ENCODE measurements at places on chromosomes 3 and 15. TPM values are rescaled to one million over a fixed set of nuclear protein-coding genes. Genes with fewer than 3 reads are reported as not detected.

DNA sequence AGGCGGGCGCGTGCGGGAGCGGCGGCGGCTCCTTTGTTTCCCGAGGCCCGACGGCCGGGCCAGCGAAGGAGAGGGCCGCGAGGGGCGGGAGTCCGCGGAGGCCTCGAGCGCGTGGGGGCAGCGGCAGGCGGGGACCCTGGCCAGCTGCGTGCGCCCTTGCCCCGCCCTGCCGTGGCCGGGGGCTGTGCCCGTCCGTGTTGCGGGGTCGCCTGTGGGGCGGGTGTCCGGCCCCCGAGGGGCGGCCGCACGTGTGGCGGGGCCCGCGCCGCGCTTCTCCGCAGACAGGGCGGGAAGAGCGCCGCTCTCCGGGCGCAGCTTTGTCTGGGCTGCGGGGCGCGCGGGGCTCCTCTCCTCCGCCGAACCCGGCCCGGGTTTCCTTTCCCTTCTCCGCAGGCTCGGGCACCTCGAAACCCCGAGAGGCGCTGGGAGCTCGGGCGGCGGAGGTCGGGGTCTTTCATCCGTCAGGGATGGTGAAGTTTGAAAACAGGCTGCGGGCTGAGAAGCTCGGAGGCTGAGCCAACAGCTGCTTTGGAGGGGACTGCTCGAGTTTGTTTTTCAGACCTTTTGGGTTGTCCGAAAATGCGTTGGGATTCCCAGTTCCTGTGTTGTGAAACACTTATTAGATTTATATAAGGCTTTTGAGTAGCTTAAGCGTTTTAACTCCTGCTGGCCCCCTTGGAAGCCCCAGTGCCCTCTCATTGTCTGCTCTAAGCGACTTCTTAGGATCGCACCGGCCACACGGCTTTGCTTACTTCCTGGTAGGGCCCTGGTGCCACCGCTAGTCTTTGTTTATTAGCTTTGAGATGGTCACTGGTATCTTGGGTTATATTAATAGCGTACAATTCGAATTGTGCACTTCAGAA lies 817 bp downstream of the USP3 start:
- peak overlapping the region; percentile 88 for H3K4me3 ChIP-seq
- H3K27ac ChIP-seq = peak overlapping the region; percentile 94
- H3K4me1 ChIP-seq = peaks cover 29% of the 10 kb centered on the region
- no peaks in the 10 kb centered on the region for H3K27me3 ChIP-seq

DNA sequence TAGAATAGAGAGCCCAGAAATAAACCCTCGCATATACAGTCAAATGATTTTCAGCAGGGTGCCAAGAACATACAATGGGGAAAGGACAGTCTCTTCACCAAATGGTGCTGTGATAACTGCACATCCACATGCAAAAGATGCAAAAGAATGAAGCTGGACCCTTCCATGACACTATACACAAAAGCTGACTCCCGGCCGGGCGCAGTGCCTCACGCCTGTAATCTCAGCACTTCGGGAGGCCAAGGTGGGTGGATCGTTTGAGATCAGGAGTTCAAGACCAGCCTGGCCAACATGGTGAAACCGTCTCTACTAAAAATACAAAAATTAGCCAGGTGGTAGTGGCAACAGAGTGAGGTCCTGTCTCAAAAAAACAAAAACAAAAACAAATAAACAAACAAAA lies 43.2 kb upstream of the IQSEC1 start:
- H3K27ac ChIP-seq = no peak overlapping the region
- no peaks in the 10 kb centered on the region for H3K27me3 ChIP-seq
- H3K4me1 ChIP-seq = peaks cover 25% of the 10 kb centered on the region
- no peak overlapping the region for H3K4me3 ChIP-seq
- no peaks in the 10 kb centered on the region for H3K36me3 ChIP-seq

- no peaks in the 10 kb centered on the region for H3K4me1 ChIP-seq
- no peak for DNase-seq
- no peaks in the 10 kb centered on the region for H3K36me3 ChIP-seq
- H3K27ac ChIP-seq = no peak overlapping the region
- H3K4me3 ChIP-seq = no peak overlapping the region
Observed at GRCh38 chr3:111227216-111227615, 155.6 kb downstream of the NECTIN3 start.

GRCh38 chr15:69976366-69976994 lies 121.2 kb downstream of the TLE3 start:
- H3K4me3 ChIP-seq = no peak overlapping the region
- DNase-seq = peak; percentile 72

DNA sequence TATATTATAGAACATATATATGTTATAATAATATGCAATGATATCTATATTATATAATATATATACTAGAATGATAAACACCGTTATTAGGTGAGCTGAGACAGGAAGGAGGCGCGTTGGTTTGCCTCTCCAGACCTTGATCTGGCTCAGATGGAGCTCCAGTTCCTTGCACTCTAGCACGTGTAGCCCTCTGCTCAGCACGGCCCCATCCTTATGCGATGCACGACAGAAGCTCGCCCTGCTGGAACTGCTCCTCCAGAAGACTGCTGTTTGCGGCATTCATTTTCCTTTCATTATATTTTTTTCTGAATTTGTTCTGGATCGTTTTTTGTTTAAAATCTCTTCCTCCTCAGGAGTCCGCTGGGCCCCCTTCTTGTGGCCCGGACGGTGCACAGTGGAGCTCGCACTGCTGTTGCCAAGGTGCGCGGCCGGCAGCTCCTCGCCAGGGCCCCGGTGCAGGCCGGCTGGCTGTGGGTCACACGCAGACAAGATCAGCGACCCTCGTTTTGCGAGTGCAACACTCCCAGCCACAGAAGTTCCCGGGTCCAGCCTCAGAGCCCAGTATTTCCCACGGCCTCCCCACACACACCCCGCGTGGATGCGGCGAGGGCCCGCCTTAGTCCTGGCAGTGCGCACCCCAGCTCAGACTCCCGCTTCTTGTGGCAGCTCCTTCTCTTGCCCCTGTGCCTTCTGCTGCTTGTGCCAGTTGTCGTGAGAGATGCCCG lies 112.2 kb downstream of the CHL1 start:
- no peak for DNase-seq
- H3K27ac ChIP-seq = no peak overlapping the region
- H3K27me3 ChIP-seq = no peaks in the 10 kb centered on the region
- peaks cover 6% of the 10 kb centered on the region for H3K4me1 ChIP-seq
- peaks cover 5% of the 10 kb centered on the region for H3K36me3 ChIP-seq
- H3K4me3 ChIP-seq = peak overlapping the region; percentile 17

DNA sequence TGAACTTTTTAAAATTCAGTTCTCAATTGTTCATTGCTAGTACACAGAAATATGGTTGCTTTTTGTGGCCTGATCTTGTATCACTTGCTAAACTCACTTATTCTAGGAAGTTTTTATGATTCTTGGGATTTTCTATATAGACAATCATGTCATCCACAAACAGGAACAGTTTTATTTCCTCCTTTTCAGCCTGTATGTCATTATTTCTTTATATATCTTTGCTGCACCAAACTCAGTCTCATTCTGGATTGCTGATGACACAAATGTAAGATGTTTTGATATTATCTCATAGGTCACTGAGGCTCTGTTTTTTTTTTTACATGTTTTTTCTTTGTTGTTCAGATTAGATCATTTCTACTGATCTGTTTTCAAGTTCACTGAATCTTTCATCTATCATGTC lies 71.7 kb downstream of the TTBK2 start:
- no peak overlapping the region for H3K27ac ChIP-seq
- no peaks in the 10 kb centered on the region for H3K4me1 ChIP-seq
- no peaks in the 10 kb centered on the region for H3K27me3 ChIP-seq
- peaks cover 2% of the 10 kb centered on the region for H3K36me3 ChIP-seq
- no peak overlapping the region for H3K4me3 ChIP-seq

- H3K4me1 ChIP-seq = peaks cover 18% of the 10 kb centered on the region
- peak overlapping the region; percentile 71 for H3K27ac ChIP-seq
- H3K36me3 ChIP-seq = peaks cover 2% of the 10 kb centered on the region
- no peak overlapping the region for H3K4me3 ChIP-seq
Observed at GRCh38 chr15:64507293-64507802, 47.0 kb downstream of the ZNF609 start.

DNA sequence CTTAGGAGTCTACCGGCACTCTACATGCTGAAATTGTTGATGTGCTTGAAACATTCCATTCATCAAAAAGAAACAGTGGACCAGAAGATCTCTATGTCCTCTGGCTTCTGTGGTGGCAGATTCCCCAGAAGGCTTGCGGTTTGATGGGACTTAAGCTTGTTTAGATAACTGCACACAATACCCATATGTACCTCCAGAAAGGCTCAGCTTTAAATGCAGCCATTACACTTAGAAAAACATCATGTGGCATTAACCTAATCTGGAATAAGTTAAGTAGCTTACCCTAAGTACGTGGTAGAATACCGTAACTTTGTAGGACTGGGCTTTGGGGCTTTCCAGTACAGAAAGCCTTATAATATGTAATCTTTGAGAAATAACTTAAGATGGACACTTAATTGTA lies 187.3 kb downstream of the RBMS3 start:
- no peak for DNase-seq
- H3K36me3 ChIP-seq = no peaks in the 10 kb centered on the region
- H3K27me3 ChIP-seq = no peaks in the 10 kb centered on the region
- H3K27ac ChIP-seq = no peak overlapping the region
- no peak overlapping the region for H3K4me3 ChIP-seq
- peaks cover 2% of the 10 kb centered on the region for H3K4me1 ChIP-seq

DNA sequence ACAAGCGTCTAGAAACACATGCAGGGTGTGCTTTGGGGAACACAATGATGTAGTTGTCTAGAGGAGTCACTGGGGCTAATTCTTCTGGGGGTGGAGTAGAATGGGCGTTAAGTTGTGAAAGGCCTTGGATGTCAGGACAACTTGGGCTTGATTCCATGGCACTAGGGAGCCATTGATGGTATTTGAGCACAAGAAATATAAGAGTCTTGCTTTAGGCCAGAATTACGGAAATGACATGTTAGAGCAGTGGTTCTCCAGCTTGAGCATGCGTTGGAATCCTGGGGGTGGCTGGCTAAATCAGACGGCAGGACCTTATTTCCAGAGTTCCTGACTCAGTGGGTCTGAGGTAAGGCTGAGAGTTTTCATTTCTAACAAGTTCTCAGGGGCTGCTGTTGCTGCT lies 29.2 kb upstream of the SMAD6 start:
- no peak overlapping the region for H3K27ac ChIP-seq
- H3K4me3 ChIP-seq = no peak overlapping the region
- no peaks in the 10 kb centered on the region for H3K4me1 ChIP-seq
- DNase-seq = no peak
- H3K27me3 ChIP-seq = no peaks in the 10 kb centered on the region

- H3K4me1 ChIP-seq = peaks cover 16% of the 10 kb centered on the region
- no peak overlapping the region for H3K27ac ChIP-seq
- H3K4me3 ChIP-seq = no peak overlapping the region
- H3K36me3 ChIP-seq = no peaks in the 10 kb centered on the region
- H3K27me3 ChIP-seq = peaks cover 18% of the 10 kb centered on the region
Observed at GRCh38 chr3:126541628-126542339, 16.9 kb downstream of the C3orf22 start.

- DNase-seq = no peak
- H3K36me3 ChIP-seq = peaks cover 8% of the 10 kb centered on the region
- peak overlapping the region; percentile 72 for H3K27ac ChIP-seq
- H3K27me3 ChIP-seq = no peaks in the 10 kb centered on the region
- H3K4me1 ChIP-seq = peaks cover 31% of the 10 kb centered on the region
- no peak overlapping the region for H3K4me3 ChIP-seq
Observed at GRCh38 chr15:89136818-89137772, 48.8 kb downstream of the ABHD2 start.

DNA sequence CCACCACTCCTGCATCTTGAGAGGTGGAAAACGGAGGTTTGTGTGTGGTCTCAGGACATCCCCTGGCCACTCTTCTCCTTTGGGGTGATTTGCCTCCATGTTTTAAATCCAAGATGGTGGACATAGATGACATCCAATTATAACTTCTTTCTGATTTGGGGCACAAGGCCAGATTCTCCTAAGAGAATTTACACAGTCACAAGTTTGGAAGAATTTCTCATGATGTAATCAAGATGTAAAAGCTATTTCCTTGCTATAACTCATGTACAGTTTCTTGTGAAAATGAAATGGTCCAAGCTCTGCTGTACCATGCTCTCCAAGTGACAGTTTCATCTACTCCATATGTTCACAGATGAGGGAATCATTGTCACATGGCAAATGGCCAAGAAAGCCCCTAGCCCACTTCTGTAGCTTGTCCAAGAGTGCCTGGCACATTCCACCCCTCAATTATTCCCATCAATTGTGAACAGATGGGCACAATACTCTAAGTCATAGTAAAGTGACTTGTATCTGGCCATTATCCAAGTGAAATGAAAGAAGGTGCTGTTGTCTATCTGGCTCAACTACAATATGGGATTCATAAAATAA lies 134.6 kb upstream of the ROPN1 start:
- DNase-seq = no peak
- H3K27me3 ChIP-seq = no peaks in the 10 kb centered on the region
- no peak overlapping the region for H3K27ac ChIP-seq
- H3K4me1 ChIP-seq = no peaks in the 10 kb centered on the region
- H3K36me3 ChIP-seq = no peaks in the 10 kb centered on the region
- H3K4me3 ChIP-seq = no peak overlapping the region

- no peak overlapping the region for H3K27ac ChIP-seq
- H3K27me3 ChIP-seq = no peaks in the 10 kb centered on the region
- H3K4me1 ChIP-seq = no peaks in the 10 kb centered on the region
- no peak for DNase-seq
Observed at GRCh38 chr3:152505926-152506325, 237.2 kb downstream of the MBNL1 start.

GRCh38 chr3:124765197-124765840 lies 35.1 kb downstream of the UMPS start:
- H3K27me3 ChIP-seq = no peaks in the 10 kb centered on the region
- H3K4me1 ChIP-seq = peaks cover 26% of the 10 kb centered on the region

- H3K27me3 ChIP-seq = no peaks in the 10 kb centered on the region
- no peaks in the 10 kb centered on the region for H3K4me1 ChIP-seq
- no peaks in the 10 kb centered on the region for H3K36me3 ChIP-seq
- no peak overlapping the region for H3K4me3 ChIP-seq
Observed at GRCh38 chr3:175732017-175732416, 872.9 kb downstream of the NAALADL2 start.

DNA sequence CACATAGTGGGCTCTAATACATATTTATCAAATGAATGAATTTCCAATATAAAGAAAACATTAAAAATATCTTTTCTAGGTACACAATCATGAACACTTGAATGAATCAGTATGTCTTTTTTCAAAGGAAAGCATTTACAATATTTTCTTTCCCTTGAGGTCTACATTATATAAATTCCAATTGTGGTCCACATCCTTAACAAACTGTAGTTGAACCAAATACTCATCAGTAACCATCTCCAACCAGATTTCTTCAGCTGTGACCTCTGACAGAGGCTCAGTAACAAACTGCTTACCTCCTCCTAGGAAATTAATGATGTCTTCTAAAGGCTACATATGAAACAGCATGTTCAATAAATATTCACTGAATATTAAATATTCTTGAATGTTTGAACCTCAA lies 58.8 kb downstream of the CFAP20DC start:
- DNase-seq = no peak
- H3K27ac ChIP-seq = no peak overlapping the region
- no peaks in the 10 kb centered on the region for H3K36me3 ChIP-seq
- no peak overlapping the region for H3K4me3 ChIP-seq
- no peaks in the 10 kb centered on the region for H3K4me1 ChIP-seq

- no peak overlapping the region for H3K4me3 ChIP-seq
- no peak for DNase-seq
- no peaks in the 10 kb centered on the region for H3K27me3 ChIP-seq
- H3K27ac ChIP-seq = no peak overlapping the region
- no peaks in the 10 kb centered on the region for H3K36me3 ChIP-seq
- no peaks in the 10 kb centered on the region for H3K4me1 ChIP-seq
Observed at GRCh38 chr3:143559296-143559695, 289.0 kb downstream of the SLC9A9 start.

KATNBL1 gene
- polyA plus RNA-seq = 86.8 TPM

CTXN2 gene
- polyA plus RNA-seq = 1.1 TPM

MAGI1 gene
- 68.9 TPM for polyA plus RNA-seq

ARGFX gene
- not detected for polyA plus RNA-seq

GUCA1C gene
- polyA plus RNA-seq = not detected

WDR49 gene
- 4.4 TPM for polyA plus RNA-seq

SAMD7 gene
- 0.09 TPM for polyA plus RNA-seq

ARIH1 gene
- polyA plus RNA-seq = 179 TPM

CKMT1B gene
- 91.5 TPM for polyA plus RNA-seq

FBXL2 gene
- 50.6 TPM for polyA plus RNA-seq

LRRC58 gene
- 16.6 TPM for polyA plus RNA-seq

RAF1 gene
- 135 TPM for polyA plus RNA-seq
